Hematopoietic multipotent progenitor cell (in vitro differentiated cells): ENCODE measurements at places on chromosomes 12 and 14. TPM values are rescaled to one million over a fixed set of nuclear protein-coding genes. Genes with fewer than 3 reads are reported as not detected.

The KHNYN gene
- total RNA-seq = 74.9 TPM

The SYNDIG1L gene
- not detected for total RNA-seq

The VEZT gene
- 44.4 TPM for total RNA-seq

The EPYC gene
- not detected for total RNA-seq

DNA sequence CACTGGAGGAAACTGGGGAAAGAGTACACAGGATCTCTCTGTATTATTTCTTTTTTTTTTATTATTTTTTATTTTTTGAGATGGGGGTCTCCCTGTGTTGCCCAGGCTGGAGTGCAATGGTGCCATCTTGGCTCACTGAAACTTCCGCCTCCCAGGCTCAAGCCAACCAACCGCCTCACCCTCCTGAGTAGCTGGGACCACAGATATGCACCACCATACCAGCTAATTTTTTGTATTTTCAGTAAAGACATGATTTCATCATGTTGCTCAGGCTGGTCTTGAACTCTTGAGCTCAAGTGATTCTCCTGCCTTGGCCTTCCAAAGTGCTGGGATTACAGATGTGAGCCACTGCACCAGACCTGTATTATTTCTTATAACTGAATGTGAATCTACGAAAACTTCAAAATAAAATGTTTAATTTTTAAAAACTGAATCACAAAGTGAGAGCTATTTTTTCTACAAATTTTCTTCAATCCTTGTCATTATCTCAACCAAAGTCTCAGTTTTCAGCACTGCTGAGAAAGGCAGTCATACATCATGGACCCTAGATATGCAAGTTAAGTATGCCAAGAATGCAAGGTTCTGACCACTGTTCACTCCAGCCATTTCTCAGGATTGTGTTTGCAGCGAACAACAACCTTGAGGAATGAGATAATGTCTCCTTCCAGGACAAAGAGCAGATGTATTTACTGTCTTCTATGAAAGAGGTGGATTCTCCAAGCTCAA is 2.4 kb downstream of the EAPP start:
- no peak for DNase-seq

DNA sequence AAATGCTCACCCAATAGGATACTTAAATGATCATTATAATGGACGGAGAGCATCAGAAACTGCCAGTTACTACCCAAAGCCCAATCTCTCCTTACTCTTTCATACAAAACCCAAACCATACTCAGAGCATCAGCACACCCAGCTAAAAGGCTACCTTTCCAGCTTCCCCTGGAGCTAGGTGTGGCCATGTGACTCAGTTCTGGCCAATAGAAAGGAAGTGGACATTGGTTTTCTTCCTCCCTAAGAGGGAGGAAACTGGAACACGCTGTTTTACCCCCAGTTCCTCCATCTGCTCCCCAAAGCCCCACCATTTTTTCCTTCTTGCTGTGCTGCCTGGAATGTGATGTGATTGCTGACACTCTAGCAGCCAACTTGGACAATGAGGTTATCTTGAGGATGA is 50.7 kb downstream of the SCARB1 start:
- DNase-seq = no peak

- no peak for DNase-seq
These were observed 147.1 kb downstream of the SLC15A5 start for GRCh38 chr12:16130343-16130742.

DNA sequence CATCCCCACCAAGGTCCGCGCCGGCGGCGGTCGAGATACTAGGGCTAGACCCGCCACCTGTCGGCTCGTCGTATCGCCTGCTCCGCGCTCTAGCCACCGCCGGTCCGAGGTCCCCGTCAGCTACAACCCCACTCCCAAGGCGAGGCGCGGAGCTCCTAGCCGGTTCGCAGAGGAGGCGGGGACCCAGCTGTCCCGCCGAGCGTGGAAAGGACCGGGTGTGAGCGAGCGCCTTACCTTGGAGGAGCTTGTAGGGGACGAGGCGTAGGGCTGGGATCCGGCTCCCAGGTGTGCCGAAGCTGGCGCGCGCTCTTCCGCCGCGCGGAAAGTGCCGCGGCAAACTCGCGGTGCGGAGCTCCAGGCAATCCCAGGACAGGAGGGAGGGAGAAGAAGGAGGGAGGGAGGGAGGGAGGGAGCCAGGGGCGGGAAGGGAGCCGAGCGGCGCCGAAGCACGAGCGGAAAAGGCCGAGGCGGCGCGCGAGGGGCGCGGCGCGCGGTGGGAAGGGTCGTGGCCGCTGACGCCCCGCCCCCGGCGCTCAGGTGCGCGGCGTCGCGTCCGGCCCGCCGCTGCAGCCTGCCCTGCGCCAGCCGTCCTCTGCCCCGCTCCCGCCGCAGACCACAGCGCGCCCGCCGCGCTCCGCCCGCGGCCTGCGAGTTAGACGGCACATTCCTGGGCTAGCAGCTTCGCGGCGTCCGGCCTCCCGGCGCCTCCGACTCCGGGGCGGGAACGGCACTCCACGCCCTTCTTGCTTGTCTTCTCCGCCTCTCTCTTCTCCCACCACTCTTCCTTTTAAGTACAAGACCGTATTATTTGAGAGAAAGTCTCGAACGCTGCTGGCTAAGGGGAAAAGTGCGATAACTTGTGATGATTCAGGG is at the start of gene PAWR:
PAWR (minus strand) TSS at position 327 of the 873 bp plus-strand sequence. CDS start 720 bp downstream, outside the sequence.
- DNase-seq = peak; percentile 70

- DNase-seq = no peak
These were observed 161.6 kb downstream of the KCNC2 start for GRCh38 chr12:75047885-75048525.

DNA sequence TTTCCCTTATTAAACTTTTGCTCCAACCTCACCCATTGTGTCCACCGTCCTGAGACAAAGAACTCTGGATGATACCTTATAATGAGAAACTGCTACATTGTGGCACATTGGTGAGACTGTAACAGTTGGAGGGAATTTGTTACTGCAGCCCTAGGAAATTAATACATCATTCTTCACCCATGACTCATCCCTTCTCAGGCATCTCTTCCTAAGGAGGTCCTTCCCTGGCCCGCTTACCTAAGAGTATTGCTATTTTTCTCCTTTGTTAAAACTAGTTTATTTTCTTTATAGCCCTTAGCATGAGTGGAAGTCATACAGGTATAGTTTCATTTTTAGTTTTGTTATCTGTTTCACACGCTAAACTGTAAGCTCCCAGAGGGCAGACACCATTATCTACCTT is 87.1 kb downstream of the TMEM260 start:
- DNase-seq = no peak

- no peak for DNase-seq
These were observed 260.2 kb downstream of the BMP4 start for GRCh38 chr14:53696217-53696965.

- no peak for DNase-seq
These were observed 54.2 kb downstream of the LRRC74A start for GRCh38 chr14:76880449-76880848.

GRCh38 chr14:20746566-20746965 is 879 bp downstream of the EDDM3A start:
- no peak for DNase-seq
